ENCODE measurements at places on chromosomes 1 and 21. TPM values are rescaled to one million over a fixed set of nuclear protein-coding genes. Genes with fewer than 3 reads are reported as not detected.

Gene CDKN2C
- 6.5 TPM for total RNA-seq

Gene FTCD
- not detected for total RNA-seq

- peak; percentile 56 for DNase-seq
Measured at GRCh38 chr21:42423197-42423675, 19.5 kb downstream of the UBASH3A start.

DNA sequence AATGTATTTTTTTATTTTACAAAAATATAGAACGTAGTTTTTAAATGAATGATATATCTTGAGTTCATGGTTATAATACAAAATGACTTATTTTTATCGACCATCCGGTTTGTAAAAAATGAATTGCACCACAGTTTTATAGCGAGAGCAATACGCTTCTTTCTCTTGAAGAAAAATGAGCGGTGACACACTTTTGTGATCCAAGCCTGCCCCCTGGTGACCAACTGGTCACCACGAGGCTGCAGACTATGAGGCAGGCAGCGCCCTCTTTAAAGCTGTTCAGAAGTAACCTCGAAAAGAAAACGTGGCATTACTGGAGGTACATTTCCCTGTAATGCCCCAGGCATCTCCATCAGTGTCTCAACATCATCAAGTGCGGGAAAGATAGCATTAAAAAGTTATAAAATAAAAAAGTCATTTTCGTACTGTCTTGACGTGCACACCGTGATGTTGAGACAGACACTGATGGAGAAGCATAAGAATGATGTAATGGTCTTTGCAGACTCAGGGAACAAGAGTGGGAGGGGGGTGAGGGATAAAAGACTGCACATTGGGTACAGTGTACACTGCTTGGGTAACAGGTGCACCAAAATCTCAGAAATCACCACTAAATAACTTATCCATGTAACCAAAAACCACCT, 734.2 kb upstream of the ADAMTS5 start:
- DNase-seq = no peak

DNA sequence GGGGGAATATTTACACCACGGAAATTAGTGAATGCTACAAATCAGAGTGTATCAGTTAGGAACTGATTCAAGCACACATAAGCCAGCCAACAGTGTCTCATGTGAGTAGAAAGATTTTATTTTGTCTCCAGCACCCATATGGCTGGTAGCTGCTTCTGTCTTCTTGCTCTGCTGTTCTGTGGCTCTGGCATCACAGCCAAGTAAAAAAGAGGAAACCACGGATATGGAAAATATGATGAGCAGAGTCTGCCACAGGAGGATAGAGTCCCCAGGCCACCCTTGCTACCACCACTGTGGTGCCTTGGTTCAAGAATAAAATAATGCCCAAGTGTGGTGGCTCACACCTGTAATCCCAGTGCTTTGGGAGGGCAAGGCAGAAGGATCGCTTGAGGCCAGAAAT, 53.6 kb upstream of the SPOCD1 start:
- DNase-seq = no peak

- no peak for DNase-seq
Measured at GRCh38 chr1:53375440-53375839, 47.6 kb upstream of the LRP8 start.

- DNase-seq = no peak
Measured at GRCh38 chr1:14759843-14760242, 161.4 kb downstream of the KAZN start.

GRCh38 chr1:213761845-213762407, 225.8 kb upstream of the PROX1 start:
- peak; percentile 28 for DNase-seq

Data from CD8-positive, alpha-beta memory T cell (primary cell).